Activated gamma-delta T cell treated with anti-CD3 and anti-CD28 coated beads, Interleukin-2, amount 50 U/mL, for 16 hours (primary cell): ENCODE measurements at places on chromosomes 2 and 18.
A peak's percentile ranks its signal among the peaks of the same experiment; 100 is the strongest.

GRCh38 chr2:205511221-205511620 is 171.1 kb upstream of the NRP2 start:
- no peak for DNase-seq

- no peak for DNase-seq
These were observed 70.1 kb downstream of the NABP1 start for GRCh38 chr2:191748059-191748461.

DNA sequence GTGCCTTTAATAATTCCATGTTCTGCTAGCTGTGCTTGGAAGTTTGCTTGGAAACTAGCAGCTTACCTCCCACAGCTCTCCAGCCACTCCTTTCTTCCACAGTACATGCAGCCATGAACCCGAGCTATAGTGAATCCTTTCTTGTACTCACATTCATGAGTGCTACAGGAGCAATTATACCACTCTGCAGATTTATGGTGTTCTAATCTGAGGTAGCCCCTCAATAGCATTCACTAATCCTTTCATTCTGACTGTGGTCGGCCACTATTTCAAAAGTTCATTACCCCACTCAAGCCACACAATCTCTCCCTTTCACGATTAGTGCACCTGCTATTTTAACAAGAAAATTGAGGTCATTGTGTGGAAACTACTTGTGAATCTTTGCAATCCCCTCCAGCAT is 53.2 kb downstream of the CSRNP3 start:
- DNase-seq, result no peak

- DNase-seq, result no peak
These were observed 210.3 kb downstream of the CYP26B1 start for GRCh38 chr2:71937396-71937795.

DNA sequence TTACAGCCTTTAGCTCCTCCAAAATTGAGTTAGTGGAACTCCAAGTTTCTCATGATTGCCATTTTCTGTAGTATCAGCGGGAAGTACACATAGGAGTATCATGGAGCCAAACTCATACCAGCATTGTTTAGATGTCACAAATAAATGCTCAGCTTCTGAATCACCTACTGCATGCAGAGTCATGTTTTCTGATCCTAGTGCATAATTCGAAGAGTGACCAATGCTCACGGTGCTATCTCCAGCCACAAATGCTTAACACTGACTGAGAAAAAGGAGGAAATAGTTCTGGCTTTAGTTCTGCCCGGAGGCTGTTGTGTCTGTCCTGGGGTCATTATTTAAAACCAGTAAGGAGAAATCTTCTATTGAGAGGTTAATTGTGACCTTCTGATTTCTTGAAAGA is 45.4 kb upstream of the LRATD1 start:
- DNase-seq, result no peak

DNA sequence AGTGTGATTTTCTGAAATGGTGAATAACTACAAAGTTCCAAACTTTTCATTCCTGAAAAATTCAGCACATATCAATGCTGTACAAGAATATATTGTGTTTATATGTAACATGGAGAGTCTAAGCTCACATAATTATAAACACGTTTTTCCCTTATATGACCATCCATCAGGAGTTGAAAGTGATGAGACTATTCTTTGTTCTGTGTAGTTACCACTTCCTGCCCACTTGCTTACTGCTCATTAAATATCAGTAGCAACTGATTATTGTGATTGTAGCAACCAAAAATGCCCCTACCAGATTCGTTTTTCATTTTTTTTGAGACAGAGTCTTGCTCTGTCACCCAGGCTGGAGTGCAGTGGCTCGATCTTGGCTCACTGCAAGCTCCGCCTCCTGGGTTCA is 30.8 kb downstream of the OTX1 start:
- DNase-seq, result no peak

- DNase-seq, result no peak
These were observed 503.6 kb downstream of the ARHGAP15 start for GRCh38 chr2:143632751-143633374.

- peak; percentile 39 for DNase-seq
These were observed 80.7 kb upstream of the LDLRAD4 start for GRCh38 chr18:13137670-13138419.

- no peak for DNase-seq
These were observed 213.8 kb downstream of the MYO3B start for GRCh38 chr2:170391697-170392096.

GRCh38 chr2:28074137-28074536 is 183.6 kb downstream of the BABAM2 start:
- no peak for DNase-seq

GRCh38 chr2:110678457-110679336 is 834 bp upstream of the BUB1 start:
- DNase-seq, result no peak

GRCh38 chr2:41026613-41027012 is 574.7 kb upstream of the SLC8A1 start:
- no peak for DNase-seq

- DNase-seq, result no peak
These were observed 4.5 kb downstream of the CRIM1 start for GRCh38 chr2:36360063-36360462.

- DNase-seq, result no peak
These were observed 1.7 kb upstream of the LCLAT1 start for GRCh38 chr2:30445266-30445821.

DNA sequence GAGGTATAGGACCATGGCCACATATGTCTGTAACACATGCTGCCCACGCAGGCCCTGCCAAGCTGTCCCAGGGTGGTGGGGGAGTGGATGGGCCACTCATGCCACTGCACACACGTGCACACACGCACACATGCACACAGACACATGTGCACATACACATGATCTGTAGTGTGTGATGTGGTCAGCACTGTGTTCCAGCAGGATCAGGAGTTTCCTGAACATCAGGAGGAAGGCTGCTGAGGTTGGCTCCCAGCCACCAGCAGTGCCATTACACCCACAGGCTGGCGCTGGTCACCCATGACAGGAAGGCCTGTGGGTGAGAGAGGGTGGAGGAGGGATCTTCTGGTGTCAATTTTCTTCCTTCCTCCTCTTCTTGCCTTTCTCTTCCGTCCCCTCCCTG is 44.7 kb downstream of the POMC start:
- no peak for DNase-seq

DNA sequence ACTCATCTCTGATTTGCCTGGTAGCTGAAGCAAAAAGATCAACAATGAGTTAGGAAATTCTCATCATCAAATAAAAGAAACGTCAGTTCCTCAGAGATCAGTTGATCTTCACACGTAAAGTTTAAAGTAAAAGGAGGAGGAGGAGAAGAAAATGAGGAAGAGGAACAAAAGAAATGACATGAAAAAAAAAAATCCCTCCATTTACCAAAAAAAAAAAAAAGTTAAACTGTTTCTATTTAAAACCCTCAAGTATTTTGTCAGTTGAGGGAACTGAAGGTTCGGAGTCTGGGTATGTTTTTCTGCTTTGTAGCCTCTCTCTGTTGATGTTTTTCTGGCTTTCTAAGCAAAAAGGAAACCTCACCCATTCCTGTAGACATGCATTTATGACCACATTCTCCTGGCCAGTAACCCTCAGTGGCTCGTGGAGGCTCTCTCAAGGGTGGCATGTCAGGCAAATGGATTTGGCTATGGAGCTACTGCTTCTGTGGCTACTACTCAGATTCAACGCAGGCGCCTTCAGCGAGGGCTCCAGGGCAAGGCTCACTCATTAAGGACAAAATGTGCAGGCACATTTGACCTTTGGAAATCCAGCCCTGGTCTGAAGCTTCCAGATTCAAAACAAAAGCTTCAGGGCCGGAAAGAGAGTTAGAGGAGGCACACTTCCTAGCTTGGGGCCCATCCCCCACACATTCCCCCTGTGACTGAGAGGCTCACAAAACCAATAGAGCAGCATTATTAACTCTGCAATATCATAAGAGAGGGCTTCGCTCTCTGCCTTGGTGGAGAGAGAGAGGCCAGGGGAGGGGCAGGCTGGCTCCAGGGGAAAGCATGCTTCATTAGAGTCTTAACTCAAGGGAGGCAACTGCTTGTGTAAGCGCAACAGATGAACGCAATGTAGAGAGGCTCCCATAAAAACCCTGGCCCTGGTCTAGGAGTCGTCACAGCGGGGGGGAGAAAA is 22.3 kb downstream of the KLF7 start:
- DNase-seq, result no peak

GRCh38 chr2:222982909-222983265 is 69.1 kb upstream of the KCNE4 start:
- DNase-seq, result no peak

DNA sequence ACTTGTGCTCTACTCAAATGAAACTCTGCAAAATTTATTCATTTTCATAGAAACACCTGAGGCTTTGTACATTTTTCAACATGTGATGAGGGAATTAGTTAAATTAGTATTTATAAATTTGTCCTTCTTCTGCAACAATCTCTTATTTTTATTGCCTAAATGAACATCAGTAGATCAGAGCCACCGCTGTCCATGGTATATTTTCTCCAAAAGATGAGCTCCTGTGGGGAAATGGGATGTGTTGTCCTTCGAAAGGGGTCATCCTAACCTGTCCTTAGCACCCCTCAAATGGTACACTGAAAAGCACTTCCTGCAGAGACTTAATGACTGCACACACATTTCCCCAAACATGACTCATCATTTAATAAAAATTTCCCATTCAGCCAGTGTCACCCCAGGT is 714.6 kb downstream of the MBD2 start:
- no peak for DNase-seq

DNA sequence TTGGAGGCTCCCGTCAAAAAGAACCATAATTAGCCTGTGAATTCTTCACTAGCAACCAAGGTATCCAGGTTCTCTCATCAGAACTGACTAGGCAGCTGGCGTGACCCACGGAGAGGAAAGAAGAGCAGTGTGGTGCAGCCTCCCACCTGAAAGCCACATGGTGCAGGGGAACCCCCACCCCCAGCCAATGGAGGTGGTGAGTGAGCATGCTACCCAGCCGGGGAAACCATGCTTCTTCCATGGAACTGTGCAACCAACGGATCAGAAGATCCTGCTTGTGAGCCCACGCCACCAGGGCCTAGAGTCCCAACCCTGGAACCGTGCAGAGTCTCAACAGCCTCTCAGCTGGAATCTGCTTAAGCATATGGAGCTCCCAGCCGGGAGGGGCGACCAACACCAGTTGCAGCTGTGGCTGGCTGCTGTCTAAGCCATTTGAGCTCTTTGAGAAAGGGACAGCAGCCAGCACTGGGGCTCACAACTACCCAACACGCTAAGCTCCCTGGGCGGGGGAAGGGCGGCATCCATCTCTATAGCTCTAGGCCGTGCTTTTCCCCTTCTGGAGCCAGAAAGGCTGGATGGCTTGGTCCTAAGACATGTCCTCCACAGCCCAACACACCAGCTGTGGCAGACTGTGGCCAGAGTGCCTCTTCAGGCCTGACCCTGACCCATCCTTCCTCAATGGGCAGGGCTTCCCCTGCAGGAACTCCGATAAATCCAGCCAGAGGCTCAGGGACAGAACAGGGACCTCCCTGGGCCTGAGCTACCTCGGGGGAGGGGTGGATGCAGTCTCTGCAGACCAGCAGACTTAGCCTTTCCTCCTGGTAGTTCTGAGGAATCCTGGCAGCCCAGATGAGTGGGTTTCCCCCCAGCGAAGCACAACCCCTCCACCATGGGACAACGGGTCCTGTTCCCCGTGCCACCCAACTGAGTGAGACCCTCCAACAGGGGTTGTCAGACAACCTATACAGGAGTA is 151.4 kb upstream of the NXPH2 start:
- no peak for DNase-seq

DNA sequence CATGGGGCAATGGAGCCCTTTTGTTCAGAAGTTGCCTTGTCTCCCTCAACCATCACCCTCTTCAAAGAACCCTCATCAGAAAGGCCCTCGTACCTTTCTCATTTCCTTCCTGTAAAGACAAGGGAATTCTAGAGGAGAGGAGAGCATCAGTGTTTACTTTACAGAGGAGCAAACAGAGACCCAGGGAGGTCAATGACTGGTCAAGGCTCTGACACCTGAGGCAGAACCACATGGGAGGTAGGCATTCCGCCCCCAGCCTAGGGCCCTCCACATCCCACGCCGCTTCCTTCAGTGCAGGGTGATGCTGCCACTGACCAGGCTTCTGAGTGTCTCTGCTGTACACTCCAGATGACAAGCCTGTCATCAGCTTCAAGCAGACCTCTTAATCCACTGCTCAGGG is 104.7 kb downstream of the NRP2 start:
- no peak for DNase-seq

DNA sequence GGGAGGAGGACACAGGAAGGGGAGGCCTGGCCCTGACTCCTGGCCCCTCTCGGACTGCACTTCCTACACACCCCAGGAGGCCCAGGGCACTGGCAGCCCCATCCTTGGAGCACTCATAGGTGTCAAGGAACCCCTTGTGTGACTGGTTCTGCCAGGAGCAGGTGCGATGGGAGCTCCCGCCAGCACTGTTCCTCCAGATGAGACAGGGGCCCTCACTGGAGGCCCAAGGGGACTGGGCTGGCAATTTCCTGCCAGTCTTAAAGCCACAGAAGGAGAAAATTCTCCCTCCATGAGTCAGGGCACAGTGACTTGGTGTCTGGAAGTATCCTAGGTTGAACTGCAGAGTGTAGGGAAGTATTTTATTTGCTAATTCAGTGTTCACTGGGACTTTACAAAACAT is 42.8 kb upstream of the MAL start:
- DNase-seq, result no peak

- no peak for DNase-seq
These were observed 128.5 kb upstream of the RAB12 start for GRCh38 chr18:8480506-8481328.

GRCh38 chr2:241865957-241866789 is 3.4 kb upstream of the RTP5 start:
- DNase-seq, result no peak

DNA sequence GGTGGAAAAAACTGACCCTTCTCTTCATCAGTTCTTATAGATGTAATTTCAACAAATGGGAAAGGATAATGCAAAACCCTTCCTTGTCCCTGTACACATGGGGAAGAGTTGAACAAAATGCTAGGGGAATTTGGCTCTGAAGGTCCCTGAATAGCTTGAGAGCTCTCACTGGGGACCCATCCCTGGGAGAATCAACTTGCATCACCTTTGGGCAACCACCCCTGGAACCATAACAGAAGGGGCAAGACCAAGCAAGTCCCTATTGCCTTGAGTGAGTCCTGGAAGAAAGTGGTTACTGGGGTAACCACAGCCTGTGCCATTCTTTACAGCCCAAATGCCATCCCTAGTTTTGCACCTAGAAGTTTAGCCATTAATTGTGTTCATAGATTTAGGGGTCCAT is 52.2 kb upstream of the B3GNT2 start:
- no peak for DNase-seq

- DNase-seq, result no peak
These were observed 337.4 kb upstream of the SLC14A2 start for GRCh38 chr18:45277908-45278307.

- no peak for DNase-seq
These were observed 79.2 kb upstream of the EPC2 start for GRCh38 chr2:148565272-148565894.

DNA sequence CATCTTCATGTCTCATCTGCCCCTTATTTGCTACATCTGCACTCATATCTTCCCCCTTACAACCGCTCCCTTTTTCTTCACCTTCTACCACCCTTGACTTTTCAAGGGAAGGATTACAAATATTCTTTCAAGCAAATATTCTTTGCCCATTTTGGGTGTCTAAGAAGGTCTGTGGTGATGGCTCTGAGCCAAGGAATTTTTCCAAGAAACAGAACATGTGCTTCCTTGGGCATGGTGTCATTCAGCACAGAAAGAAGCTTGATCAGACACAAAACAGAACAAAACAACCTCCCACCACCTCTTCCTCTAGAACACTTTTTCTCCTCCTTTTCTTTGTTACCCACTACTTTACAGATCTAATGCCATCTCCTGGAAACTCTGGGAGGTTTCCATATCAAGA is 313.7 kb downstream of the SATB2 start:
- DNase-seq, result no peak
